H1 (cell line): ENCODE measurements at places on chromosomes 3 and 15. TPM values are rescaled to one million over a fixed set of nuclear protein-coding genes. Genes with fewer than 3 reads are reported as not detected.
A peak's percentile ranks its signal among the peaks of the same experiment; 100 is the strongest.

GRCh38 chr3:190854062-190854461 is 8.4 kb downstream of the GMNC start:
- peaks cover 1% of the 10 kb centered on the region for H3K27me3 ChIP-seq
- H3K36me3 ChIP-seq: no peaks in the 10 kb centered on the region
- DNase-seq: no peak
- H3K4me3 ChIP-seq: no peak overlapping the region
- no peak overlapping the region for H3K27ac ChIP-seq
- H3K4me1 ChIP-seq: peaks cover 4% of the 10 kb centered on the region

GRCh38 chr3:43733459-43734384 is 43.0 kb downstream of the ABHD5 start:
- H3K4me3 ChIP-seq: no peak overlapping the region
- peaks cover 2% of the 10 kb centered on the region; the same call in 1 of the 2 replicates for H3K4me1 ChIP-seq
- no peak for DNase-seq
- no peak overlapping the region for H3K27ac ChIP-seq

- H3K4me1 ChIP-seq: 0 out of 2 replicates have a peak, but pooled peaks cover 3% of the 10 kb centered on the region
- no peak for DNase-seq
- no peaks in the 10 kb centered on the region for H3K36me3 ChIP-seq
- no peak overlapping the region for H3K4me3 ChIP-seq
- no peaks in the 10 kb centered on the region for H3K27me3 ChIP-seq
- no peak overlapping the region for H3K27ac ChIP-seq
These were observed 119.2 kb upstream of the ALDH1A3 start for GRCh38 chr15:100760357-100760903.

- H3K36me3 ChIP-seq: no peaks in the 10 kb centered on the region
- H3K27me3 ChIP-seq: no peaks in the 10 kb centered on the region
- no peak overlapping the region for H3K4me3 ChIP-seq
- H3K4me1 ChIP-seq: peaks cover 9% of the 10 kb centered on the region
- DNase-seq: no peak
These were observed 48.0 kb upstream of the FSTL1 start for GRCh38 chr3:120498556-120499346.

DNA sequence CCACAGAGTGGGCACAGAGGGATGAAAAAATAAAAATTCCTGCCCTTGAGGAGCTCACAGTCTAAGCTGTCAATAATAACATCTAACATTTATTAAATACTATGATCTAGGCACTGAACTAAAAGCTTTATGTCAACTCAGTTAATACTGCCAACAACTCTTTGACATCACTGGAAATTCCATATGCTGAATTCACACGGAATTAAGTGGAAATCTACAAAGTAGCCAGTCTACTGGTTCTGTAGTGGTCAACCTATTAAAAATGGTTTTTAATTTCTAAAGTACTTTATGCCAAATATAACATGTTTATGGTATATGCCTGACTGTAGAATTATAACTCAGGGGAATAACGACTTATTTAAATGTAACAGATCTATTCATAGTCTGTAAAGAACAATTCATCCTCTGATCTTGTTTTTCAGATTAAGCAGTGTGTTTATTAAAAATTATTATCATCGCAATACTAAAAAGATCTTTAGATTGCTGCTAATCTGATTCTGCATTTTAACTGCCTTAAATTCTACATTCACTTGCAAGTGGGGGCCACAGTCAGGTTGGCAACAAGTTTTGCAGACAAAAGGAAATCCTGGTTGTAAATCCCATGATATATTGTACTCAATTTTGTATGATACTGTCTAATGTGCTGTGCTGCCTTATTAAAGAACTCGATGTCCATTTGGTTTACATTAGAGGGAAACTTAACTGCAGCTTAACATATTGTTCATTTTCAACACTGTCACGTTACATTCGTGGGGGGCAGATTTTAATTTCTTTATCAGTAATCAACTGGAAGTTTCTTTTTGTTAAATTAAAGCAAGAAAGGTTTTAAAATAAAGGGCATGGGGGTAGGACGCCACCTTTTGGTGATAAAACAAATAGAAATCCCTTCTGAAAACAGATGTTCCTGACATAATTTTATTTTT is 2.6 kb upstream of the FOXP1 start:
- H3K36me3 ChIP-seq: no peaks in the 10 kb centered on the region
- no peak overlapping the region for H3K27ac ChIP-seq
- no peaks in the 10 kb centered on the region for H3K27me3 ChIP-seq
- H3K4me3 ChIP-seq: no peak overlapping the region
- no peak for DNase-seq

GRCh38 chr3:52851348-52851747 is 16.5 kb upstream of the MUSTN1 start:
- no peak overlapping the region for H3K27ac ChIP-seq
- no peak overlapping the region for H3K4me3 ChIP-seq
- H3K4me1 ChIP-seq: no peaks in the 10 kb centered on the region
- H3K27me3 ChIP-seq: no peaks in the 10 kb centered on the region
- peak; percentile 53 for DNase-seq
- H3K36me3 ChIP-seq: peaks cover 3% of the 10 kb centered on the region; the same call in 1 of the 2 replicates

- DNase-seq: no peak
- H3K27ac ChIP-seq: no peak overlapping the region
- H3K27me3 ChIP-seq: no peaks in the 10 kb centered on the region
- no peaks in the 10 kb centered on the region for H3K36me3 ChIP-seq
These were observed 37.4 kb downstream of the WWTR1 start for GRCh38 chr3:149620291-149621020.

DNA sequence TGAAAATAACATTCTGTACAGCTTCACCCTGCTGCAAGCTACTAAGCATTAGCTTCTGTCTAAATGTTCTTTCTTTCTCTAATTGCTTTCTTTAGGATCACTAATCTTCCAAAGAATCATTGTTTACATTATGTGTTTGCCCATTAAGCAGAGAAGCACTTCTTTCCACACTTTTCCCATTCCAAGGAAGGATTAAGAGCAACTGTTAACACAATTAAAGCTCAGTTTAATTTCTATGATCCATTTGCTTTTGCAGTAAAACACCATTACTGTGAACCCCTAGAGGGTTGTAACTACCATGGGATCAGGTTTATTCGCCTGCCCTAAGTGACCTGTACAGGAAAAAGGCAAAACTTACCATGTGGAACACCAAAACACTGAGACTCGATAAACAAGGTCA is 125.8 kb upstream of the ZNF385D start:
- H3K4me1 ChIP-seq: no peaks in the 10 kb centered on the region
- H3K27ac ChIP-seq: no peak overlapping the region
- no peaks in the 10 kb centered on the region for H3K36me3 ChIP-seq
- H3K27me3 ChIP-seq: no peaks in the 10 kb centered on the region

DNA sequence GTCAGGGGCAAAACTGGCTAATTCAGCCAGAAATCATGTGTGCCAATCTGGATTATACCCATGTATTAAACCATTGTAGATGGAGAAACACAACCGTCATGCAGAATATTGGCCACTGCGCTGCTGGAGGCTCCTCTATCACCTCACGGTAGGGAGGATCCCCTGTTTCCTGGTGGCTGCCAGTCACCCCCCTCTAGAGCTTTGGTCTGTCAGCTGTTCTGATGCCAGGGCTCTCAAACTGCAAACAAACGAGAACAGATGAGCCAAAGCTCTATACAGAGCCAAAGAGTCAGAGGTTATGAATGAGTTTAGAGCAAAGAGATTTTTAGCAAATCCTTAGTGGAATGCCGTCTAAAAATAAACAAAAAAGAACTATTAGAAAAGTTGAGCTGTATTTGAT is 62.5 kb downstream of the IL20RB start:
- no peak overlapping the region for H3K27ac ChIP-seq
- no peaks in the 10 kb centered on the region for H3K36me3 ChIP-seq
- H3K27me3 ChIP-seq: no peaks in the 10 kb centered on the region
- no peaks in the 10 kb centered on the region for H3K4me1 ChIP-seq
- H3K4me3 ChIP-seq: no peak overlapping the region

GRCh38 chr3:129344540-129345220 is 66.0 kb downstream of the HMCES start:
- DNase-seq: no peak
- H3K4me3 ChIP-seq: peak overlapping the region; percentile 35
- peaks cover 9% of the 10 kb centered on the region for H3K4me1 ChIP-seq
- no peaks in the 10 kb centered on the region for H3K27me3 ChIP-seq
- no peaks in the 10 kb centered on the region for H3K36me3 ChIP-seq

GRCh38 chr3:159821110-159821509 is 167.5 kb upstream of the IL12A start:
- H3K27me3 ChIP-seq: no peaks in the 10 kb centered on the region
- no peak overlapping the region for H3K27ac ChIP-seq
- H3K36me3 ChIP-seq: no peaks in the 10 kb centered on the region

- H3K36me3 ChIP-seq: peaks cover 7% of the 10 kb centered on the region; the same call in 1 of the 2 replicates
- no peak overlapping the region for H3K4me3 ChIP-seq
- H3K27me3 ChIP-seq: no peaks in the 10 kb centered on the region
- no peaks in the 10 kb centered on the region for H3K4me1 ChIP-seq
These were observed 27.6 kb downstream of the CD200 start for GRCh38 chr3:112360561-112360960.

DNA sequence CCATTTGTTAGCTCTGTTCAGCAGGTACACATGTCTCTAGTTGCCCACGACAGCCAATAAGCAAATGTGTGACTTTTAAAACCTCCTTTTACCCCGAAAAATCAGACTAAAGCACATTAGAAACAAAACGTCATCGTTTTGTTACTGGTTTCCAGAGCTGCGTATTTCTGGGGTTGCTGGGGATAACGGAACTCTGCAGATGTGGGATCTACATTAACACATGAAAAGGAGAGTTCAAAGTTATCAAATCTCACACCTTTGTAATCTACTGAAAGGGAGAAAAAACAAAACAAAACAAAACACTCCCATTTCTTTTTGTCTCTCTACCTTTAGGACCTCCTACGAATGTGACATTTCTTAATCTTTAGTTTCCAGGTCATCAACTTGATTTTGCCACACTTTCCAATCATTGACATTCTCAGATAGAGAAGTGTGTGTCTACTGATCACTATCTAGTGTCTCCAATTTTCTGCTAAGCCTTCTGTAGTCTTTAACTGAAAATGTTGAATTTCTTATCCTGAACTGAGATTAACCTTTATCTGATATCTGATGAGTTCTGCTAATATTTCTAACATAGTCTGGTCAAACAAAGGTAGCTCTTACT is 93.0 kb upstream of the TSPAN3 start:
- H3K4me3 ChIP-seq: no peak overlapping the region
- H3K4me1 ChIP-seq: peaks cover 10% of the 10 kb centered on the region
- DNase-seq: no peak
- no peak overlapping the region for H3K27ac ChIP-seq
- no peaks in the 10 kb centered on the region for H3K27me3 ChIP-seq

DNA sequence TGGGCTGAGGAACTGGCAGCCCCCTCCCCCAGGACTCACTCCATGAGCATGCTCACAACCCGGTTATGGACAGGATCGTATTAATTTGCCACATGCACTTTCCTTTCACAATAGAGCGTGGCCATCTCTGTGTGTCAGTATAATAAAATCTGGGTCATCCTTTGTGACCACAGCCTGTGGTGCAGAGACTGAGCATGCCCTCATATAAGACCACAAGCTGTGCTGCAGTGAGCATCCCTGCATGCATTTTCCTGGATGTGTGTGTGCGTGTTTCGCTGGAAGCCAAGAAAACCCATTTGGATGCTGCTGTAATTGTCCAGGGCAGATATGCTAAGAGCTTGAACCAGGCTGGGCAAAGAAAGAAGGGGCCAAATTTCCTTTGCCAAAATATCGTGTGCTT is 39.7 kb downstream of the CYP11A1 start:
- no peaks in the 10 kb centered on the region; the same call in 1 of the 2 replicates for H3K27me3 ChIP-seq
- peaks cover 14% of the 10 kb centered on the region; the same call in 1 of the 2 replicates for H3K4me1 ChIP-seq
- no peak overlapping the region for H3K27ac ChIP-seq
- no peak overlapping the region for H3K4me3 ChIP-seq

DNA sequence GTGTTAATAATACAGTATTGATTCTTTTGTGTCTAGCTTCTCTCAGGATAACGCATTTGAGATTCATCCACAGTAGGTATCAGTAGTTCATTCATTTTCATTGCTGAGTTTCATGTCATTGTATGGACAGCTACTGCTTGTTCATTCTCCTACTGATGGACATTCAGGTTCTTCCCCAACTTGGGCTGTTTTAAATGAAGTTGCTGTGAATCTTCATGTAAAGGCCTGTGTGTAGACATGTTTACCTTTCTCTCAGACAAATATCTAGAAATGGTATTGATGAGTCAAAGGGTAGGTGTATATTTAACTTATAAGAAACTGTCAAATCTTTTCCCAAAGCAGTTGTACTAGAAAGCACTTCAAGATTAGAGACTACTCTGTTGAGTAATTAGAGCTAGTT is 26.7 kb downstream of the MCF2L2 start:
- H3K4me1 ChIP-seq: no peaks in the 10 kb centered on the region
- DNase-seq: no peak
- no peaks in the 10 kb centered on the region for H3K36me3 ChIP-seq
- H3K27me3 ChIP-seq: no peaks in the 10 kb centered on the region
- H3K4me3 ChIP-seq: no peak overlapping the region

ALPK3 gene
- 16.0 and 19.2 TPM in 2 replicates for total RNA-seq

MLF1 gene
- total RNA-seq: 39.1 and 48.9 TPM in 2 replicates

QTRT2 gene
- total RNA-seq: 52.5 and 54.5 TPM in 2 replicates

DLEC1 gene
- total RNA-seq: 0.75 and 0.76 TPM in 2 replicates

LTF gene
- 0.80 and 0.99 TPM in 2 replicates for total RNA-seq

CPEB1 gene
- total RNA-seq: 4.0 and 4.5 TPM in 2 replicates

CLDN1 gene
- total RNA-seq: 3.0 and 3.1 TPM in 2 replicates
